ENCODE measurements at places on chromosomes 2 and 18. TPM values are rescaled to one million over a fixed set of nuclear protein-coding genes. Genes with fewer than 3 reads are reported as not detected.

The POMC gene
- total RNA-seq = not detected

The OTX1 gene
- 4.3 TPM for total RNA-seq

The DNAJB2 gene
- 54.5 TPM for total RNA-seq

The MYL1 gene
- not detected for total RNA-seq

The SPDYA gene
- total RNA-seq = 0.15 TPM

The PROKR1 gene
- not detected for total RNA-seq

The PLA2R1 gene
- total RNA-seq = 2.8 TPM

The NT5DC4 gene
- not detected for total RNA-seq

The ARHGAP25 gene
- total RNA-seq = 0.13 TPM

The REG1B gene
- total RNA-seq = not detected

The GPAT2 gene
- not detected for total RNA-seq

The MYO7B gene
- 0.13 TPM for total RNA-seq

The C1GALT1C1L gene
- total RNA-seq = 2.2 TPM

Measured in A549 treated with DMSO at 1 μM for 4 hours (cell line).